ENCODE measurements at places on chromosomes 16 and 17.

- no peak for DNase-seq
Observed at GRCh38 chr16:84616515-84616914, 1.4 kb downstream of the COTL1 start.

DNA sequence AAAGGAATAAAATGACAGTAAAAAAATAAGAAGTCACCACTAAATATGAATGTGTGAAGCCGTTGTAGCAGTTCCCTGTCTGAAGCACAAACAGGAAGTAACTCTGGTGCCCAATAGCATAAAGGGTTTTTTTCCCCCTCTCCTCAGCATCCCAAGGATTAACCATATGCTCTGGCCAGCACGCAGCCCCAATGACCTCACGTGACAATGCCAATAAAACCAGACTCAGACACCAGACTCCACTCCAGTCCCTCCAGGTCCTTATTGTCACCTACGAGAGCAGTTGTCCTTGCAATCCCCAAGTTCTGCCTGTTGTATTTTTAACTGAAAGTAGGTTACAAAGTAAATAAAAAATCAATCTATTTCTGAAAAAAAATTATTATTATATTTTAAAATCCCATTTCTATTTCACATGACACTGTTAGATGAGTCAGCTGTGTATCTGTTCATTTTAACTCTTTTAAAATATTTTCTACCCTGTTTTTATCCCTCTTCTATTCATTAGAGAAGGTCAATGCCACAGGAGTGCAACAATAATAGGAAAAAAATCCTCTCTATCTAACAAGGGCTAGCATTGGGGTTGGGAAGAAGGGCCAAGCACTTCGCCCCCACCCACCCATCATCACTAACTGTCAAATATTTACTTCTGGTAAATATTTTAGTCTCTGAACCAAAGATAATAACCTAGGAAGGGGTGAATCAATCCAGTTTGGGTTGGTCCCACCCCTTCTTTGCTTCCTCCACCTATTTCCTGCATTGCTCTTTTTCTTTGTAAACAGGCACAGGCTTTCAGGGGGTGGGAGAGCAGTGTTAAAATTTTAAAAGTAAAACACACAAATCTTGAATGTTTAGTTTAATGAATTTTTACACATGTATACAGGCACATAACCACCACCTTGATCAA lies 6.6 kb downstream of the PRAC1 start:
- no peak for DNase-seq

GRCh38 chr17:13413001-13413400 lies 188.7 kb downstream of the HS3ST3A1 start:
- DNase-seq: peak; percentile 27

DNA sequence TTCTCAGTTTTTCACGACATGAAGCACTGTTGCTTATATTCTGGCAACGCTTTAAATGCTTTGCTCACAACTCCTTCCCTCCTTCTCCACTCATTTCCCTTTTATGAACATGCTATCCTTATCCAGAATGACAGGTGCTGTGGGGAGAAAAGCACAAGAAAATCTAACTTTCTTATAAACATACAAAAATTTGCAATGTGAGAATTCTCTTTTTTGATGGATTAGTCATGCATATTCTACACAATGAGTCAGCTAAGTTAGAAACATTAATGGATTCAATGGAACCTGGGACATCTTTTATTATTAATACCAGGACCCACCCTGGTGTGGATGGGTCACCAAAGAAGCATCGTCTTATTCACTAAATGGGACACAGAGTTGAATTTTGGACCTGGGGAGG lies 234.6 kb upstream of the CDH5 start:
- DNase-seq: peak; percentile 48

DNA sequence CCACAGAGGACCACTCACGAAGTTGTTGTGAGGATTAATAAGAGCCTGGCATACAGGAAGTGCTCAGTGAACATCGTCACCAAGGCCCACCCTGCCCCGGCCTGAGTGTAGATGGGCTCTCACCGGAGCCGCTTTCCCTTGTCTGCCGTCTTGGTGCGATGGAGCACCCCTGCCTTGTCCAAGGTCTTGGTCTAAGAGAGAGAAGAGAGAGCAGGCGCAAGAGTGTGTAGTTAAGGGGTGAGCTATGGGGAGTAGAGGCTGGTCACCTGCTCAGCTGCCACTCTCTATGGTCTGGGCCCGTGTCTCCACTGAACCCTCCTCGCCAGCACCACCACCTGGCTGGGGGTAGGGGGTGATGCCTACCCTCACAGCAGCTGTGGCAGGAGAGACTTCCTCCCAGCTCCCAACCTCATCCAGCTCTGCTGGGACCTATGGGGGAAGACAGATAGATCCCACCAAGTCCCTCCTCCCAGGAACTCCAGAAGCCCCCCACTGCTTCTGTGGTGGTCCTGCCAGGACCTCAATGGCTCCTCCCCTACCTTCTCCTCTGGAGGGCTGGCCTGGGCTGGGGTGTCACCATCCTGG lies 28.7 kb downstream of the ARHGAP27 start:
- DNase-seq: no peak

GRCh38 chr17:16351831-16352230 lies 1.4 kb downstream of the CENPV start:
- peak; percentile 15 for DNase-seq

DNA sequence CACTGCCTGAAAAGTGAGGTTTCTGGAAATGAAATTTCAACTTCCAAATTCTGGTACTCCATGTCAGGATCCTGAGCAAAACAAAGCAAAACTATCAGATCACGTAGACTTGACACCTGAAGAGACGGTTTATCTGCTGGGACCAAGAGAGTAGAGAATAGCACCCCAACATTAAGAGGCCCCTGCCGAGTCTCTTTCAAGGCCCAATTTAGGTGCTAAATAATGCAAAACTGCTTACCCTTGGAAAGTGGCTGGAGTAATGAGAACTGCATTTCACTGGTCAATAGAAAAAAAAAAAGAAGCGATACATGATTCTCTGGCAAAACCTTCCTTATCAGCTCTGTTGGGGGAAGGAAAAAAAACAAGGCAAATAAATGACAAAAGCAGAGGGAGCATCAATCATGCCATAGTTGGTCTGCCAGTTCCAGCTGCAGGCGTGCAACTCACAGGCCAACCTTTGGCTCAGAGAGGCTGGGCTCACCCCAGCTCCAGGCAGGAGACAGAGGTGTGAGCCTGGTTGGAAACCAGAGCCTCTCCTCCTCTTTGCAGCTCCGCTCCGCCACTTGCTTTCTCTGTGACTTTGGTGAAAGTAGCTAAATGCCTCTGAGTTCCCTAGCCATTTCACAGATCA lies 595.2 kb downstream of the TOX3 start:
- no peak for DNase-seq

- DNase-seq: peak; percentile 39
Observed at GRCh38 chr17:43740541-43740940, 18.1 kb downstream of the SOST start.

GRCh38 chr16:8645831-8646230 lies 24.3 kb downstream of the METTL22 start:
- no peak for DNase-seq

GRCh38 chr16:65660390-65660789 lies 538.5 kb upstream of the CDH11 start:
- DNase-seq: peak; percentile 80

GRCh38 chr16:80511824-80512592 lies 28.8 kb upstream of the DYNLRB2 start:
- no peak for DNase-seq

- no peak for DNase-seq
Observed at GRCh38 chr17:57923182-57923872, 31.9 kb downstream of the CUEDC1 start.

DNA sequence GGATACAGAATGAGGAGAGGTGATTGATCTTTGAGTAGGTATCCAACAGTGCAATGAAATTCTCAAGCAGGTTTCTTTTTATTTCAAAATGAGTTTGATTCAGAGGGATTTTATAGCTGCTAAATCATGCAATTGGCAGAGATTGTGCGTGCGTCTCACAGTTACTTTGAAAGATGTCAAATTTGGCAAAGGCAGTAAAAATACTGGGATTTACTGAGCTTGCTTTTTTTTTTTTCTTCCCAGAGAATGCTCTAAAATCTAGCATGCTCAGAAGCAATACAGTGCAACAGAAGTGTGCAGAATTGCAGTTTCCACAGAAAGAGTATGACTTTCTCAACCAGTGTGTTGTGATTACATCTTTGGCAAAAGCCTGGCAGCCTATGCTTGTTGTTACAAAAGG lies 410.7 kb upstream of the GOT2 start:
- DNase-seq: no peak

GRCh38 chr17:38464251-38464722 lies 36.0 kb downstream of the ARHGAP23 start:
- no peak for DNase-seq

- DNase-seq: peak; percentile 87
Observed at GRCh38 chr17:5438716-5439445, at the start of gene C1QBP. Gene C1QBP, minus strand, starts transcription at chr17:5439155. Its CDS starts 82 bp downstream, at chr17:5439073.

DNA sequence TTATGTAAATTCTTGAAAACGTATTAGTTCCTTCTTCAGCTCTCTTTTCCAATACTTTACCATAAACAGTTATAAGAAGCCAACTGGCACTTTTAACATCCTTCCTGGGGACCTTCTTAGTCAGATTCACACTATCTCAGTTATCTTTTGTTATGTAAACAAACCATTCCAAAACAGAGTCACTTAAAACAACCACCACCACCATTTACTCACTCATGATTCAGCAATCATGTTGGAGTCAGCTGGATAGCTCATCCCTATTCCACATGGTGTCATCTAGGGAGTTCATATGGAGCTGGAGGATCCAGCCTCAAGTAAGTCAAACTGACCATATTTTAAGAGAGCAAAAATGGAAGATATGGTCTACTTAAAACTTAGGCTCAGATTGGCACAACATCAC lies 240.3 kb upstream of the IRX3 start:
- peak; percentile 59 for DNase-seq

DNA sequence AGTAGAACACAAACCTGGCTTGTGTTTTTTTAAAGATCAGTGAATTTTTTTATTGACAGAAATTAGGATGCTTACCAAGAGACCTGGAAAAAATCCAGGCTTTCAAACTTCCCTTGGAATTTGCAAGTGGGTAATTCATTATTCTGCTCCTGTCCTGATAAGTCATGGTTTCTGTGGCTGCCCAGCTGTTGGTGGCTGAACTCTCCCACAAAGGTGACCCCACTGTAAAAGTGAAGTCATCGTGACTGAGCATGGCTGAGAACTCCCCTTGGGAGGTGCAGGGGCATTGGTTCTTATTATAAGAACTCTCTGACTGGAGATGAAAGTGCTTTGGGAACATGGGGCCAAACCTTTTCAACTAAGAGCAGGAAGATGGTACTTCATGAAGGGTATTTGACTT lies 46.6 kb upstream of the TANC2 start:
- DNase-seq: no peak

DNA sequence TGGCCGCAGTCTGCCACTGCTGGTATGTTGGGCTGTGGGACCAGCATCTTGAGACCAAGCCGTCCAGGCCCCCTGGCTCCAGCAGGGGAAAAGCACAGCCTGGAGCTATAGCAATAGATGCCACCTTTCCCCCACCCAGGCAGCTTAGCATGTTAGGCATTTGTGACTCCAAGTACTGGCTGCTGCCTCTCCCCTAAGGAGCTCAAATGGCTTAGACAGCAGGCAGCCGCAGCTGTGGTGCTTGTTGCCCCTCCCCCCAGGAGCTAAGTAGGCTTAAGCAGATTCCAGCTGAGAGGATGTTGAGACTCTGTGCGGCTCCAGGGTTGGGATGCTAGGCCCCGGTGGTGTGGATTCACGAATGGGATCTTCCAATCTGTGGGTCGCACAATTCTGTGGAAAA lies 88.8 kb upstream of the ANKFN1 start:
- DNase-seq: no peak

GRCh38 chr16:18983565-18984434 lies at the start of gene TMC7:
Gene TMC7, plus strand, starts transcription at chr16:18983934. Its CDS starts 130 bp downstream, at chr16:18984064.
- peak; percentile 78 for DNase-seq

DNA sequence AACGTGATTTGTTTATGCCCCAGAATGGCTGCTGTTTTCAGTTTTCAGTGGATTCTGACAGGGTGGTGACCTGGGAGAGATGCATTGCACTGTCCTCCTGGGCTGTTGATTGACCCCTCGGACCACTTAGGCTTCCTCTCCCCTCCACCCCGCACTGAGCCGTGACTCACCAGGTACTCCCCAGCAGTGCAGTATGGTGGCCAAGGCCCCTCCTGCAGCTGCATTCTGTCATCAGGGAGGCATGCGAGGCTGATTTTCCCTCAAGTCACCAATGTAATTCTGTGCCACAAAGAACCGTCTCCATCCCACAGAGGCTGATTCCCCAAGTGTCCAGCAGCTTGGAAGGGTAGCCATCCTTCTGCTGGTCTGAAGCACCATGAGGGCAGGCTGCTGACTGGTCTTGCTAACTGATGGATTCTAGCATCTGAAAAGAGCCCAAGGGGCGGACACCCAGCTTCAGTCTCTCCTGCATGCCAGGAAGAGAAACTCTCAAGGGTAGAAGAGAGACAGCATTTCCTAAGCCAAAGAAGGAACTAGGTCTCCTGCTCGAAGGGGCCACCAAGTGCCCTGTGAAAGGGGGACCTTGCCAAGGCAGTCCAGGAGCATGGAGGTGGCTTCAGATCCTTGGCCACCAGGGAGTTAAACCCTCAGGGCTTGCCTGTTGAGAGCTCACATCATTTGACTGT lies 148.1 kb downstream of the SOCS1 start:
- peak; percentile 63 for DNase-seq

DNA sequence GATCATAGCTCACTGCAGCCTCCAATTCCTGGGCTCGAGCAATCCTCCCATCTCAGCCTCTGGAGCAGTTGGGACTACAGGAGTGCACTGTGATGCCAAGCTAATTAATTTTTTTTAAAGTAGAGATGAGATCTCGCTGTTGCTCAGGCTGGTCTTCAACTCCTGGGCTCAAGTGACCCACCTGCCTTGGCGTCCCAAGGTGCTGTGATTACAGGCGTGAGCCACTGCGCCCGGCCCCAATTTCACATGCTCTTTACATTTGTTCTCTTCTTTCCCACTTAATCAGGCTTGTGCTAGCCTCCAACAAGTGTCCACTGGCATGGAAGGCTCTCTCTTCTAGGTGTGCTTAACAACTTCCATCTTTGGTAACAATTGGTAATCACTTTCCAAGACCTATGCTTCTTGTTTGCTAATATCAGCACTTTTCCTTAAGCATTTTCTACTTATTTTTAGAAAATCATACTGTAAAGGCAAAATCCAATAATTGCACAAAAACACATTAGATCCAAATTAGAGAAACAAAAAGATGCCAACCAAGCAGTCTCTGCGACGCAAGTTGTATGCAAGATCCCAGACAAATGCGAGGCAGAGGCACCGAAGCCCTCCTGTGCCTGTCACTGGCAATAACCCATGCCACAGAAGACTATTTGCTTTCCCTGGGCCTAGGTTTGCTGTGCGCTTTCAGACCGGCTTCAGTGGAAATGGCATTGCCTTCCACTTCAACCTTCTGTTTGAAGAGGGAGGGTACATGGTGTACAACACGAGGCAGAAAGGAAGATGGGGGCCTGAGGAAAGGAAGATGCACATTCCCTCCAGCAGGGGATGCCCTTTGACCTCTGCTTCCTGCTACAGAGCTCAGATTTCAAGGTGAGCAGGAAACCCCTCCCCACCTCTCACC lies 52.6 kb downstream of the NOS2 start:
- DNase-seq: no peak

- peak; percentile 33 for DNase-seq
Observed at GRCh38 chr16:31508706-31509195, 560 bp upstream of the RUSF1 start.

DNA sequence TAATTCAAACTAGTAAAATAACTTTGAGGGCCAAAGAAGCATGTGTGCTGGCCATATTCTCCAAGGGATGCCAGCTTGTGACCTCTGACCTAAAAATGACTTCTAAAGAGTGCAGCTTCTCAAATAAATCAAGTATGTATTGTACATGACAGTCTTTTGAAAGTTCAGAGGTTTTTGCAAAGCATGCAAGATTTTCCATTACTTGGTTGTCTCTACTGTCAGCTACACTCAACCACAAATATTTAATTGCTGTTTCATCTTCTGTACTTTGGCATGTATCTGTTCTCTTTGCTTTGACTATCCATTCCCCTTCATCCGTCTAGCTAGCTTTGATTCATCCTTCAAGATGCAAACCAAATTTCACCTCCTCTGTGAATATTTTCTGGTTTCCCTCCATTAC lies 121.9 kb upstream of the HS3ST2 start:
- no peak for DNase-seq
